ENCODE measurements at places on chromosomes 2 and 18.

- no peak for DNase-seq
Measured at GRCh38 chr2:176283291-176284068, 14.2 kb downstream of the MTX2 start.

DNA sequence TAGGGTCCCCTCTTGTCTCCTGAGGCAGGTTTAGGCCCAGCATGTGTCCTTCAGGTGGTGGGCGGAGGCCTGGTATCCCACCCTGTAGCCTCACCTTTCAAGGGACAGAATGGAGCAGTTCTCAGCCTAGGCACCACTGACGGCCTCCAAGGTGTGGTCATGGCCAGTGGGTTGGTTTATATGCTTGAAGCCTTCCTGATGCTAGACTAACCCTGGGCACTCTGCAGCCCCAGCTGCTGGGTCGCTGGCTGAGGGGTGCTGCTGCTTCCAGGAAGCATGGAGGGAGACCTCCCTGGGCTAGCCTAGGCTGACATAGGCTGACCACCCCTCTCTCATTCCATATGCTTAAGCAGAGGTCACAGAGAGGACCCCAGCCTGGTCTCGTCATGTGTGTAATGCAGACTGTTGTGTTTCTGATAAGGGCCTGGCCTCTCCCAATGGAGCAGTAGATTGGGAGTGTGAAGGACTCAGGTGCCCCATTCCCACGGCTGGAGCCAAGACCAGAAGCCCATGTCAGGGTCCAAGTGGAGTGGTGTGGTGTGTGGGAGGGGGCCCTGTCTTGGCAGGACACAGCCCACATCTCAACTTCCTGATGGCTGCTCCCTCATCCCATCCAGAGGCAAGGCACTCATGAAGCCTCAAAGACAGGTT, 206.6 kb downstream of the DYSF start:
- DNase-seq, result no peak

DNA sequence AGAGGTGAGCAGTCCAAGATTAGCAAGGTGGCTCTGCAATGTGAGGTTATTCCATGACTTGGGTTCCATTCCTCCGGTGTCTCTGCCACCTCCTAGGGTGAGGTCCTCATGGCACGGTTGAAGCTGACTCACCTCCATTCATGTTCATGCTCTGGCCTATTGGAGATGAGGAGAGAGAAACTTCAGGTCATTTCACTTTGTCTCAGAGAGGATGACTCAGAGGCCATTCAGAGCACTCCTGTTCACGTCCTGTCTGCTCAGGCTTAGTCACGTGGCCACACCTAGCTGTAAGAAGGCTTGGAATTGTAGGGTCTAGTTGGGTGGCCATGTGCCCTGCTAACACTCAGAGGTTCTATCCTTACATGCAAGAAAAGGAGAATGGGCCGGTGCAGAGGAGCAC, 67.5 kb upstream of the MBOAT2 start:
- DNase-seq, result peak; percentile 3

- DNase-seq, result no peak
Measured at GRCh38 chr2:240990266-240990529, 8.2 kb upstream of the SNED1 start.

DNA sequence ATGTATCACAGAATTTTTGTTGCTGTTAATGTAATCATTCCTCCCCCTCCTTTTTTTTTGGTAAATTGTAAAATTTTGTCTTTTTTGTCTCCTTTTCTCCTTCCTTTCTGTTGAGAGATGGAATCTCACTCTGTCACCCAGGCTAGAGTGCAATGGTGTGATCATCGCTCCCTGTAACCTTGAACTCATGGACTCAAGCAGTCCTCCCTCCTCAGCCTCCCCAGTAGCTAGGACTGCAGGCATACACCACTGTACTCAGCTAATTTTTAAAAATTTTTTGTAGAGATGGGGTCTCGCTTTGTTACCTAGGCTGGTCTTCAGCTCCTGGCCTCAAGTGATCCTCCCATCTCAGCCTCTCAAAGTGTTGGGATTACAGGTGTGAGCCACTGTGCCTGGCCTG, 5.3 kb downstream of the EIF5B start:
- DNase-seq, result no peak

DNA sequence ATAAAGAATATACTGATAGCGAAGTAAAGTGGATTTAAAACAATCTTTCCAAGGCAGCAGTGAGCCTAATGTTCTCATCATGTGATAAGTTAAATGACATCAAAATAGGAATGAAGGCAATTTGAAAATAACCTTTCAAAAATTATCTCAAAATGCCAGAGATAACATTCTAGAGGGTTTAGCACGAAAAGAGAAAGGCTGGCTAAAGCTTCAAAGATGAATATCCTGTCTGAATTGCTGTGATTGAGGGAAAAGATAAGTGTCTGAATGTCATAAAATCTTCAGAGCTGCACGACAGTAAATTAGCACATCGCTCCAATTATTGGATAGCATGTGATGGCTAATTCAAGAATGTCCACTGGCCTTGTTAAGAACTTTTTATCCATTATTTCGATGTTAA, 159.3 kb downstream of the PID1 start:
- DNase-seq, result no peak

DNA sequence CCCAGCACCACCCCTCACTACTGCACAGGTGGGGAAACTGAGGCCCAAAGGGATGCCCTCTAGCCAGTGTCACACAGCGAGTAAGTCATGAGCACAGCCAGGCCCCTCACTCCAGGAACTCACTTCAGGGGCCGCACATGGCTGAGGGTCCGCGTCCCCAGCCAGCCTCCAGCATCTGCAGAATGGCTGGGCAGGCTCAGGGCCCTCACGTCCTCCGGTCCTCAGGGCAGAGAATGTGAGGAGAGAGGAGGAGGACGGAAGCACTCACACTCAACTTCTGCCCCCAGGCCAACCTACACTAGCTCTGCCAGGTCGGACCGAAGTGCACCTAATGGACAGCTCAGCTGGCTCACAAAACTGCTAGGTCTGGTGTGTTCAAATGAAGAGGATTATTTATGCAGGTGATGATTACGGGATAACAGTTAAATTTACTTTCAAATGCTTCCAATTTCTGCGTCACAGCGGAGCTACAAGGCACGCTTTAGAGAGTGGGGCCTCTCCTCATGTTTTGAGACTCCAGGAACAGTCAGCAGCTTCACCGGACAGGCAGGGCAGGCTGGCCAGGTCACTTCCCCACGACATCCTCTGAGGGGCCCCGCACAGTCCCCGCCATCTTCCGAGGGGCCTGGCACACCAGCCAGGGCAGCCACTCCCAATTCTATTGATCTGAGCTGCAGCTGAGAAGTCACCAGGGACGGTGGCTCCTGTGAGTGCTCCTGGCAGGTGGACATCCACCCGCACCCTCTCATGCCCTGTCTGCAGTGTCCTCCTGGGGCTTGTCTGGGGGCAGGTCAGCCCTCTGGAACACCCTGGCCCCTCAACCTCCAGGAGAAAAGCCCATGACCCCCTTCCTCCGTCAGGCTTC, 26.5 kb downstream of the KIF1A start:
- no peak for DNase-seq

DNA sequence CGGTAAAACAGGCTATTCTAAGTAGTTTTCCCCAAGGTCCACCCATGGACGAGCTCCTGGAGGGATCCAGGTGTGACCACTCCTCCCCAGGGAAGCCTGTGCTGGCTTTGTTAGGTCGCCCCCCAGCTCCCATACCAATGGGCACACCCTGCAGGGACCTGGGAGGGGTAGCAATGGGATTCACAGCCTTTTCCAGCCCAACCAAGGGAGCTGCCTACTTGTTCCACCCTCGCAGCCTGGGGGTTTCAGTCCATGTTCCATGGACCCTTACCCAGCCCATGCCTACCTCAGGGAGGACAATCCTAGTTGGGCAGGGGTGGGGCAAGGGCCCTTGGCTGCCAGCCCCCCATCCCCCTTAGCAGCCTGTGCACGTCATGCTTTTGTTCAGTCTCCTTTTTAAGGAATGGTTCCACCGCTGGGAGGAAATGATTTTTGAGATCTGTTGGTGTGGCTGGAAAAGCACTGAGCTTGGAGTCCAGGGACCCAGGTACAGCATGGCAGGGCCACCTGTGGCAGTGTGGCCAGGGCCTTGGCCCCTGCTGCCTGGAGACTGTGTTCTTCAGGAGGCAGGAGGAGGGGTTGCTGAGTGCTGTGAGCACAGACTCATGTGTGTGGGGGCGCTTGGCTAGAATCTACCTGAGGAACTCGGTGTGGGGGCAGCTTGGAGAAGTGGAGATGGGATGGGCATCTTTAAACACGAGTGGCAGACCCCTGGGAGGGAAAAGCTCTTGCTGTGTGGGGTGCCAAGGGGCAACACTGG, 166.8 kb downstream of the TWIST2 start:
- no peak for DNase-seq

DNA sequence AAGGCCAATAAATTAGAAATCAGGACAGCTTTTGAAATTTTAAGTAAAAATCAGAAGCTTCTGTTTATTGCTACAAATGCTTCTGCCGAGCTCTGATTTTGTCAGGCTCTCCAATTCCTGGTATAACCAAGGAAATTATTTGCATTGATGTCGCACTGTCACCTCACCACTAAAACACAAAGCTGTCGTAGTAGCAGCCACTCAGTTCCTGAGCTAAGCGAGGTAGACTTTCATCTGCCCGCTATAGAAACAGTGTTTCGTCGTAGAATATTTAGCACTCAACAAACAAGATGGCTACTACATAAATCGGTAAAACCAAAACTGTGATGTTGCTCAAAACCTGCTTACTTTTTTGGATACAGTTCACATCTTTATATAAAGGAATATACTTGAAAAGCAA, 141.3 kb upstream of the FOSL2 start:
- DNase-seq, result no peak

GRCh38 chr2:40451918-40452605, at the start of gene SLC8A1:
Gene SLC8A1, minus strand, starts transcription at chr2:40452090.
- DNase-seq, result no peak

GRCh38 chr2:204226305-204226880, 289.8 kb downstream of the ICOS start:
- DNase-seq, result no peak

GRCh38 chr18:80234398-80234797, 12.9 kb downstream of the PARD6G start:
- no peak for DNase-seq

DNA sequence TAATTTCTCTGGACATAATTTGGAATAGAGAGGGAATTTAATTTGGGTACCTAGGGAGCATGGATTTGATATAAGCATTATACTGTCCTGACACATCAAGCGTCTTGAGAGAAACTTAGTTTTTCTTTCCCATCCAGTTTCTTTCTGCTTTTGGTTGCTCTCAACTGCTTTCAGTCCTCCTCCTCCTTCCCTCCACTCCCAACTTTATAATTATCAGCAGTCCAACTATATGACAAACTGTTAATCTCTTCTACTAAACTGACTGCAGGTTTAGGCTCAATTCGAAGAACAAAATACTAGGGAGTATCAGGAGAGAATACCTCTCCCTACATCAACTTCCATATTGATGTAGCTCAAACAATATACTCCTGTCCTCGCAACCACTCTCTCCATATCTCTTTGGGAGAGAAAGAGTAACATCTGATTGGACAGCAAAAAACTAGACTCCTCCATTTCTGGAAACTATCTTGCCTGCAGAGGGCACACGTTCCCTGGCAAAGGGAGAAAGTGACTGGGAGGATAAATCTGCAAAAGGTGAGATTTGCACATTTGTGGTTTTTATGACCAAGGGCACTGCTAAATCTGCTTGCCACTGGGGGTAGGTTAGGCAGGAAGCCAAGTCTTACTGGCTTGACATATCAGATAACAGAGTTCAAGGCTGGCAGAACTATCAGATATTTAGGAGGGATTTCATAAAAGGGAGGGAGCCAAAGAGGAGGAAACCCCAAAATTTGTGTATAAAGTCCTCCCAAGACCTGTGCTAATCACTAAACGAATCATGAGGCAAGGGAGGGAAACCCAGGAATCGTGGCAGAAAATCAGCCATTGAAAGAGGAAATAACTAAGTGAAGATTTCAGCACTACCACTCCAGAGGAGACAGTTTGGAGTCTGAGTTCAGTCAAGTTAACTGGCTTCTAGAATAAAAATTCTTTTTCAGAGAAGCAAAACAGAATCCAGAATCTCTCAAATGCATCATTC, 40.0 kb downstream of the ICA1L start:
- DNase-seq, result peak; percentile 44

- no peak for DNase-seq
Measured at GRCh38 chr2:227456102-227456501, 15.9 kb upstream of the AGFG1 start.

- DNase-seq, result no peak
Measured at GRCh38 chr2:47599171-47599570, 183.8 kb upstream of the MSH6 start.

DNA sequence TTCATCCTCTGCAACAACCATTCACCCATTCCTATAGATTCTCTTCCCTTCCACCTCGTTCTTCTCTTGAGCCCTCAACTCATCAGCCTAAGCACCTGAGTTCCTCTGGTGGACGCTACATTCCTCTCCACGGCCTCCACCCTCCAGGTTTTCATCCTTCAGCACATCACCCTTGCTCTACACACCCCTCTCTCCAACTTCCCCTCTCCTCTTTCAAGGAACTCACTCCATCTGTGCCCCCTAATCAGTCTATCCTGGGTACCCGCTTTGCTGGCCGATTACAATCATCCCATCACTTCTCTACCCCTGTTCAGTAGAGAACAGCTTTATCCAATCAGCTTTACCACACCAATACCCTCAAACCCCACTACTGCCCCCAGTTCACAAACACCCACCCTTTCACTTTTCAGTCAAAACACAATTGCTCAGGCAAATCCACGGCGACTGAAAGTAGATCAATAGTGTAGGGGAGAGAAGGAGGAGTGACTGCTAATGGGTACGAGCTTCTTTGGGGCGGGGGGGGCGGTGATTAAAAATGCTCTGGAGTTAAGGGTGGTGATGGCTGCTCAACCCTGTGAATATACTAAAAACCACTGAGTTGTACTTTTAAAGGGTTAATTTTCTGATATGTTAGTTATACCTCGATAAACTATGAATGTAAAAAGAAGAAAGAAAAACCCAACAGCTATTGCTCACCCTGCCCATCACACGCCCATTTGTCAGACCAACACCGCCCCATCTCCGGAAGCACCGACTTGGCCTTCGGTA, 857 bp downstream of the DYM start:
- peak; percentile 22 for DNase-seq

GRCh38 chr18:51053814-51054213, 23.8 kb downstream of the SMAD4 start:
- DNase-seq, result no peak

- no peak for DNase-seq
Measured at GRCh38 chr2:36659872-36660312, 36.6 kb upstream of the VIT start.

DNA sequence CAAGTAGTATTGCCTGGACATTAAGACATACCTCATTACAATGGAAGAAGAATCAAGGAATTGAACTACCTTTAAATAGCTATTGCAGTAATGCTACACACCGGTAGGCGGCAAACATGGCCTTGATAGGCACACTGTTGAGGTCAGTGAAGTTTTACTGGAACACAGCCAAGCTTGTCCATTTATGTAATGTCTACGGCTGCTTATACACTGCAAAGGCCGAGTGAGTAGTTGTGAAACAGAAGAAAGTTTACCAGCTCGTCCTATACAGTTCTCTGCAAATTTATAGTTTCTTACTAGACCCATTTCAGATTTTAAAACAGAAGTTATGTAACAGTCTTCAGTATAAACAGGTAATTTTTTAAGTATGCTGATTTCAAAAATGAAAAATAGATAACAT, 38.8 kb downstream of the PPP4R1 start:
- no peak for DNase-seq

- no peak for DNase-seq
Measured at GRCh38 chr2:225173909-225174308, 131.6 kb upstream of the DOCK10 start.

All from stimulated activated CD4-positive, alpha-beta T cell treated with anti-CD3 and anti-CD28 coated beads, Interleukin-12 subunit alpha, Interleukin-12 subunit beta, amount 100 ng/mL, for 48 hours (primary cell).